HFF-Myc (cell line): ENCODE measurements at places on chromosomes 12 and 14.

GRCh38 chr12:104314242-104314614, 10.7 kb downstream of the EID3 start:
- no peak for DNase-seq

- DNase-seq: no peak
Measured at GRCh38 chr12:57169969-57170368, 22.6 kb upstream of the LRP1-AS start.

DNA sequence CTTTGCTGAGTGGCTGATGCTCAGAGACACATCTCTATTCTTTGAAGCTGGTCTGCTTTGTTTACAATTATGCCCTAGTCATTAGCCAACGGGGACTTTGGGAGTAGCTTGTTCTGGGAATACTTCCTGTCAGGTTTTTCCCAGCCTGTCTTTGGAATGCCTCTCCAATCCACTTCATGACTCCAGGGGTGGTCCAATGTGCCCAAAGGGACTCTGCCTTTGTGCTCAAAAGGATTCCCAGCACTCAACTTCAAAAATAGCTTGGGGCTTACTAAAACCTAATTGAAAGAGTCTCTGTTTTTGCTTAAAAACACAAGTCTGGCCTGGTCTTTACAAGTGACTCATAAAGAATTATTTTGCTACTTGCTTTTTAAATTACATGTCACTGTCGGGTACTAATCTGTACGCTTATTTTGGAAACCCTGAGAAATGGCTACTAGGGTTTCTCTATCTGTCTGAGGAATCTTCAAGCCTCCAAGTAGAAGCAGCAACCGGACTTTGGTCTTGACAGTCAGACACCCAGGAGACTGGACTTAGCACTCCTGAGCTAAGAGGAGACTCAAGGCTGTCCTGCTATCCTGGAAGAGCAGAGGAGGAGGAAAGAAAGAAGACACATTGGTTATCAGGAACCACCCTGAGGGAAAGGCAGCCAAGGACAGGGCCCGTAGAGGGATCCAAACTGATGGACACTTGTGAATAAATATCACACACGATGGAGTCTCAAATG, 20.7 kb downstream of the PHLDA1 start:
- DNase-seq: no peak

GRCh38 chr14:61080591-61081010, 99.6 kb downstream of the SLC38A6 start:
- DNase-seq: peak; percentile 99

- DNase-seq: no peak
Measured at GRCh38 chr14:87894920-87895319, 98.1 kb downstream of the GALC start.

GRCh38 chr12:3924761-3925160, 51.6 kb upstream of the PARP11 start:
- no peak for DNase-seq

GRCh38 chr14:67982711-67983608, 163.4 kb downstream of the RAD51B start:
- DNase-seq: no peak

- DNase-seq: no peak
Measured at GRCh38 chr14:70955543-70956480, 48.6 kb downstream of the PCNX1 start.

- DNase-seq: no peak
Measured at GRCh38 chr14:68695856-68696255, 97.0 kb downstream of the ZFP36L1 start.

DNA sequence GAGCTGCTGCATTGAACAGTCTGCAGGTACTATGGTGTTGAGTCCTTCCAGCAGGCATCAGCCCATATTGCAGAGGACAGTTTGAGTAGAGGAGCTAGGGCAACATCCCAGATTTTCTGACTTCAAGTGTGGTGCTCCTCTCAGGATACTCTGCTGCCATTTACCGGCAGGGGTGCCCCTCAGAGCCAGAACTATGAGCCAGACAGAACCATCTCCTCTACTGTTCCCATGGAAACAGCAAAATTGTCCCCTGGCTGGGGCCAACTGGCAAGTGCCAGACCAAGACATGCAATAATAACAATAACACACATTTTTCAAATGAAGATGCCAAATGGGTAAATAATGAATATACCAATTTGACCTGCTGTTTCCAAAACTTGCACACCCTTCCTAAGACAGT, 102.9 kb downstream of the ADCK1 start:
- no peak for DNase-seq

GRCh38 chr12:79298506-79298905, 392.3 kb downstream of the PAWR start:
- DNase-seq: no peak

- no peak for DNase-seq
Measured at GRCh38 chr12:68673788-68674187, 13.0 kb upstream of the NUP107 start.

DNA sequence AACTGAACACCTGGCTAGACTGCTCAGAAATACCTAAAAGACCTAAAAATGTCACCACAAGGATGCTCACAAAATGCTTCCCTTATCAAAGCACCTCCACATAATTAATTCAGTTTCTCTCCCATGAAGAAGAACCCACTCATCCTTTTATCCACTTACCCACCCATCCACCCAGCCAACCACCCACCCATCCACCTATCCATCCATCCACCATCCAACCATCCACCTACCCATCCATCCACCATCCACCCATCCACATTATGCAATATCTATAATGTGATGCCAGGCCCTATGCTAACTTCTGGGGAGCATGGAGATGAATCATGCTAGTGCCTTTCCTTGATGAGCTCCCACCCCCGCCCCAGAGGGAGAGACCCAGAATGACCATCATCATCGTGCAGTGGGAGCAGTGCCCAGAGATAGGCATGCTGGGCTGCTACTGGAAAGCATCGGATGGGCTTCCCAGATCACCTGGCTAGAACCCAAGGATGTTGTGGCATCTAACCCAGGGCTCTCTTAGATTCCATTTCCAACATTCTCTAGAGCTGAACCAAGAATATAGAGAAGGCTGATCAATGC, 166.6 kb downstream of the TTC7B start:
- no peak for DNase-seq

- DNase-seq: no peak
Measured at GRCh38 chr14:96416292-96416691, 24.4 kb downstream of the AK7 start.

GRCh38 chr14:31926123-31926522, 151.0 kb upstream of the ARHGAP5 start:
- no peak for DNase-seq

GRCh38 chr14:54651649-54652048, 84.7 kb downstream of the SAMD4A start:
- no peak for DNase-seq

DNA sequence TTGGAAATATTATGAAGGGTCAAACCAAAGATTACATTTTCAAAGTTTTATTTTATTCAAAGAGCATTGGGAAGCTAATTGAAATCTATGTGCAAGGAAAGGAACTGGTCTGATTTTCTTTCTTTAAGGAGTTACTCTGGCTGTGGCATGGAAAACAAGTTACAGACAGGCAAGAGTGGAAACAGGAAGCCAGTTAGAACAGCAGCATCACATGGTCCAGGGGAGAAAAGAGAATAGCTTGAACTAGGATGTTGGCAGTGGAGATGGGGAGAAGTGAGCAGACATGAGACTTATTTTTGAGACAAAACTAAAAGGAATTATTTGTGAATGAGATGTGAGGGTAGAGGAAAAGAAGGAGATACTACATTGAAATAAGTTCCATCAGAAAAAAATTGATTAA, 3.4 kb downstream of the OR11G2 start:
- DNase-seq: no peak

DNA sequence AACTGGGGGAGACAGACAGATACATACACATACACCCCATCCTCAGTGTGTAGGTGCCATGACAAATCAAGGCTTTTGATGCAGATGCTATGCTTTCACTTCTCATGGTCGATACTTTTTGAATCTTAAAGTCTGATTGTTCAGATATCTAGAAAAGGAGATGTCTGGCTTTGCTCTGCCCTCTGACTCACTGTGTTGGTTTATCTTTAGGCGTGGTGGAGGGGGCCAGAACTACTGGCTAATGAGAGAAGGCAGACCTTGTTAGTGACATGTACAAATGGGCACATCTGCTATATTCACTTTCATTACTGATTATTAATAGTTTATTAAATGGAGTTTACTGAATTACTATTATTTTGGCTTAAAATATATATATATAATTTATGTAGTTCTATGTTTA, 444.3 kb upstream of the RGS6 start:
- no peak for DNase-seq

DNA sequence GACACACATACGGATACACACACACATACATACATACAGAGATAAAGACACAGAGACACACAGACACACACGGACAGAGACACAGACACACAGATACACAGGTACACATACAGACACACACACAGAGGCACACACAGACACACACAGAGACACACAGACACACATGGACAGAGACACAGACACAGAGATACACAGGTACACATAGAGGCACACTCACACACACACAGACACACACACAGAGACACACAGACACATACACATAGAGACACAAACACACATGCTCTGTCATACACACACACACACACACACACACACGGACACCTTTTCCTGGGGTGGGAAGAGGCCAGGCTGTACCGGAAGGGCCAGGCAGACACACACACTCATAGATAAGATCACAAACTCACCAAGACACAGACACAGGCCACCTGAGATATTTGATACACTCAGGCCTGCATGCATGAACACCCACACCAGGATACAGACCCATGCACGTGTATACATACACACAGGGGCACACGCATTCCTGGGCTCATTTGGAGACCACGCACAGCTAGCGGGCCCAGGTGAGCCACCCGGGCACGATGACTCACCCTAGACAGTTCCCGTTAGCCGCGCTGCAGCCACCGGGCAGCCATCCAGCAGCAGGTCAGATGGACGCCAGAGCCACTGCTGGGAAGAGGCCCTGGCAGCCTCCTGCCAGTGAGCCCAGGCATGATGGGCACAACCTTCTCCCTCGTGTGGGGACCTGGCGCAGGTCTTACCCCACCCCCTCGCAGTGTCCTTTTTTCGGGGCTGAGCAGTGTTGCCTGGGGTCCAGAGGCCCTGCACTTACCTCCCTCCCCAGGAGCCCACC, 1.8 kb upstream of the AHNAK2 start:
- DNase-seq: no peak

- DNase-seq: peak; percentile 41
Measured at GRCh38 chr12:56078931-56079722, 838 bp upstream of the ERBB3 start.

DNA sequence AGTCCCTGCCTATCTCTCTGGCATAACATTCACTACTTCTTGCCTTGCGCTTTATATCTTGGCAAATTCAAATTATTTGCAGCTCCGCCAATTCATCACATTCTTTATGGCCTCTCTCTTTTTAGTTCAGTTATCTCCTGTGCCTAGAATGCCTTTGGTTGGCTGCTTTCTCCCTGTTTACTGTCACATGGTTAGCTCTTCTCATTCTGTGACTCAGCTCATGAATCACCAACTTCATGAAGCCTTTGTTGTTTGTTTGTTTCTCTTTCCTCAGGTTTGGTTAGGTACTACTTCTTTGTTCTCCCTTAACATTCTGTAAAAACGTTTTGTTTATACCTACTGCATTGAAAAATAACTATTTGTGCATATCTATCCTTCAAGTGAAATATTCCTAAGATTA, 376.5 kb upstream of the GARIN6 start:
- DNase-seq: no peak

DNA sequence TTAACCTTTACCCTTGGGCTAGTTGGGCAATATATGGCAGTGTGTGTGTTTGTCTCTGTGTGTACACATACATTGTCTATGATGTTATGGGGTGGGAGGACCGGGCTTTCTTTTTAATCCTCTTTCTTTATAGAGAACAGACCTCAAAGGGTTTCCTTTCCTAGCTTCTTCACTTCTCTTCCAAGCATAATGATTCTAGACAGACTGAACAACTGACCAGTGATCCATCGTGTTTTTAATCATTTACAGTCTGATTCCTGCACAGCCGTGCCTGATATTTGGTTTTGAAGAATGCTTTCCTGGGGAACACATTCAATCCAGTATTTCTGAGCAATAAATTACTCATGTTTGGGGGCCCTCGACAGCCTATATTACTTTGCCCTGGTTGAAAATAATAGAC, 481.1 kb upstream of the DCN start:
- no peak for DNase-seq

GRCh38 chr12:78146365-78146772, 315.7 kb downstream of the NAV3 start:
- peak; percentile 15 for DNase-seq

DNA sequence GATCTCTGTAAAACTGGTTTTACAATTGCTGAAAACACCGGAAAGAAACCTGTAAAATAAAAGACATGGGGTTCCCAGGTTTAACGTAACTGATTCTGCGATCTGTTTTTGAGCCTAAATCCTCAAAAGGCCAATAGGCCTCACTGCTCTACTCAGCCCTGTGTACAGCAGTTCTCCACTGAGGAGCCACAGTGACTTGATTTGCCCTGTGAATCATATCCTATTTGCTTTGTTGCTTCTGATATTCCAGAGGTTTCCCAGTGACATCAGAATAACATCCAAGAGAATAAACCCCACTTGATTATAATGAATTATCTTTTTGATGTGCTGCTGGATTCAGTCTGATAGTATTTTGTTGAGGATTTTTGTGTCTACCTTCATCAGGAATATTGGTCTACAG, 27.5 kb downstream of the MDM1 start:
- no peak for DNase-seq

DNA sequence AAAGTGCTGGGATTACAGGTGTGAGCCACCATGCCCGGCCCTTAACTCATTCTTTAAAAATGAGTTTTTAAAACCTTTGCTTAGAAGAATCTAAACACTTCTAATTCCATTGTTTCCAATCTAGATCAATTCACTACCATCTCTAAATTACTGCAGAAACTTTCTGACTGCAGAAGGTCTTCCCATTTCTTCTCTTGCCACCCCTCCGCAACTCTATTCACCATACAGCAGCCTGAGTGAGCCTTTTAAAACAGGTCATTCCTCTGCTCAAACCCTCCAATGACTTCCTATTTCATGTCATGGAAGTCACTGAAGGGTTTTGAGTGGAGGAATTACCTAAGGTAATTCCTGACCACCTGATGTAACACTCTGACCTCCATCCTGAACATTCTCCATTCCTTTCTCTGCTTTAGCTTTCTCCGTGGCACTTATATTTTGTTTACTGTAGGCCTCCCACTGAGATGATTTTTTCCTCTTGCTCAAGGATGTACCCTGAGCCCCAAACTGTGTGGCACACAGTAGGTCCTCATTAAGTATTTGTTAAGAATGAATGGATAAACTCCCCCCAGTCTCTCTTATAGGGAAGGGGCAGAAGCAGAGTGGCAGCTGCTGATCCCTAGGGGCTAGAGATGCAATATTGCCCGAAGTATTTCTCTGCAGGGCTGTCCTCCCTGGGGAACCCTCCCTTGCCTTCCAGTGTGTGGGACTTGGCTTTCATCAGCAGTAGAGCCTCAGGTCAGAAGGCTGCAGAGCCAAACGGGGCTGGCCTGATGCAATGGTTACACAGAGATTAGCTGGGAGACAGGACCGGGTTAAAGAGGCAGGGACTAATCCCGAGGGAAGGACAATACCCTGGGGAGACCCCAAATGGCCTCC, 1.2 kb downstream of the DDIT3 start:
- no peak for DNase-seq

DNA sequence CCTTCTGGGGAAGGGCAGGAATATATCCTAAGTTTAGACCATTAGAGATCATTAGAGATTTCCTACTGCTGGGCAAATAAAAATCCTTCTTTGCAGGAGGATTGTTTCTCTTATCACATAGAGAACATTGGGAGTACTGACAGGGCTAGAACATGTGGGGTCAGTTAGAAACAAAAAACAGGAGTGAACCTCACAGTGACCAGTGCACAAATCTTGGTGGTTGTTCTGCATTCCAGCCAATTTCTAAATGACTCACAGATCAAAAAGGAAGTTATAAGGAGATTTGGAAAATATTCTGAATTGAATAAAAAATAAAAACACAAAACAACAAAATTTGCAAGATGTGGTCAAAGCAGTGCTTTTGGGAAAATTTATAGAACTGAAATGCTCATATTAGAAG, 118.8 kb downstream of the LLPH start:
- DNase-seq: no peak
